ENCODE measurements at places on chromosomes 5 and 9.

DNA sequence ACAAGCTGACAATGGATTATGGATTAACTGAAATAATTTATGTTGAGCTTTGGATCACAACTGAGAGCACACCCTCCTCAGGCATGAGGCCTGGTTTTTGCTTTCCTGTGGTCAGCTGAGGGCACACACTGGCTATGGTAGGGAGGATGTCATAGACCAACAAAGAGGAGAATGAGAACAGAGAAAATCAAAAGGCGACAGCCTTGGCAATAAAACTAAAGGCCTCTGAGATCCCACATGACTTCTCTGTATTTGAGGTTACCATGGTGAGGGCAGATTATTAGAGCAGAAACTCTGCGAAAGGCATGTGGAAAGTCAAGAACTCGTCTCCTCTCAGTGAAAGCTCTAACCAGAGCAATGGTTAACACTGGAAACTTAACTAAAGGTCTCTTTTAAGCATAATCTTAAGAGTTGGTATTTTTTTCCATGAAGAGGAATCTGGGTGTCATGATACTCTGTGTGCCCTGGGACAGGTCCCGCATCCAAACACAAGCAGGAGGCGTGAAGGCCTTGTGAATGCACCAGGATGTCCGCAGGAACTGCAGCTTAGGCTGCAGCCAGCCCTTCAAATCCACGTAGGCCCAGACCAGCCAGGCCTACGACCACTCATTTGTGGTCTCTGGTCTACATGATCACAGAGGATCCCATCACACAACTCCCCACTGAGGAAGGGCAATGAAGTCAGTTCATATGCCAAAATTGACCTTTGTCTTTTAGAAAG lies 12.4 kb upstream of the MEIKIN start:
- DNase-seq: no peak

DNA sequence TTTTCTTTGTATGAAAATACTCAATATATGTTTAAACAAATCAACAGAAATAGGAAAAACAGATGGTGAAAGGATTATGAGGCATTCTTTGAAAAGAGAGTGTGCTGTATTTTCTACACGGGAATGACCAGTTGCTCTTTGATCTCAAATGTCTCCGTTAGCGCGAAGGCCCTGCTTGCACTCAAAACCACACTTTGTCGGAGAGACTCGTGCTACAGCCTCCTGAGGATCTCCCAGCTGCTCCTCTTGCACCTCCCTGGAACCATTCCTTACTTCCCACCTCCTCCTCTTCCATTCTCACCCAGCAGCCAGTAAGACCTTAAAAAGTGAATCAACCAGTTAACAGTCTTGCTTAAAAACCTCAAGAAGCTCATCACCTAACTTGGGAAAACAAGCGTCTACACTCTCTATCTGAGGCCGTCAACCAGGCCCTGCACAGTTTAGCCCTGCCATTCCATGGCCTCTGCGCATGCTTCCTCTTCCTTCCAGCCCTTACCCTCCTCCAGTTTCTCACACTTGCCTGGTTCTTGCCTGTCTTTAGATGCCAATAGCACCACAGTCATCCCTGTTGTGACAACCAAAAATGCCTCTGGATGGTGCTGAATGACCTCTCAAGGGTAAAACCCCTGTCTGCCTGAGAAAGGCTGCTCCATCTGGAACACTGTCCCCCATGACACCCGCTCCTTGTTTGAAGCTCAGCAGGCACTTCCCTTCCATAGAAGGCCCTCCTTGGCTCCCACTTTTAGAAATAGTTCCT lies 594.7 kb upstream of the WWC1 start:
- no peak for DNase-seq

DNA sequence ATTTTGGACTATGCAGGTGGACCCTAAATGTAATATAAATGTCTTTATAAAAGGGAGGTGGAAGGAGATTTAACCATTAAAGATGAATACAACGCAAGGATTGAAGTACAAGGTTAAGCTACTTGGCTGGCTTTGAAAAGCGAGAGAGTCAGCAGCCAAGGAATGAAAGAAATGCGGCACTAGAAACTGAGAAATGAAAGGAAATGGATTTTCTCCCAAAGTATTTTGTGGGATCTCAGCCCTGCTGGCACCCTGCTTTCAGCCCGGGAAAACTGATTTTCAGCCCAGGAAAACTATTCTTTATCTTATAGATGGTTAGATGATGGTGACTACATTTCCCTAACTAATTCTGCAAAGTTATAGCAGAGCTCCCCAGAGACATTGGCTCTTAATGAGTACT lies 1349.6 kb upstream of the C9orf72 start:
- no peak for DNase-seq

DNA sequence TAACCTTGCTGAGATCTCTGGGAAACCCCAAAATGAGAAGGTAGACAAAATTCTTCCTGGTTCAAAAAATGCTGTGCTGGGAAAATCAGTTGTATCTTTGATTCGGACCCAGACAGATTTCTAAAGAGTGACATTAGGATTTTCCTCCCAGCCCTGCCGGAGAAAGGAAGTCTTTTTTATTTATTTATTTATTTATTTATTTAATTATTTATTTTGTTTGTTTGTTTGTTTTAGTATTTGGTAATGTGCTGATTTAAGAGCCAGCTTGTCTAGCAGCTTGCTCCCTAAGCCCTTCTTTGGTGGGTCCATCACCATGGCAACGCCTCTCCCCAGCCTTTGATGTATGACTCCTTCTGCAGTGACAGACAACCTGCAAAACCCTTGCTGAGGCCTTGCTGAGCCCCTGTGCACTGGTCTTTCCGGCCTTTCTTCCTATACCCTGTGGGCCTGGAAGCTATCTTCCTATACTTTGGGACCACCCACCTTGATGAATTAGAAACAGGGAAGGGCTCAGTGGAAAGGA lies 60.6 kb upstream of the AFAP1L1 start:
- DNase-seq: no peak

DNA sequence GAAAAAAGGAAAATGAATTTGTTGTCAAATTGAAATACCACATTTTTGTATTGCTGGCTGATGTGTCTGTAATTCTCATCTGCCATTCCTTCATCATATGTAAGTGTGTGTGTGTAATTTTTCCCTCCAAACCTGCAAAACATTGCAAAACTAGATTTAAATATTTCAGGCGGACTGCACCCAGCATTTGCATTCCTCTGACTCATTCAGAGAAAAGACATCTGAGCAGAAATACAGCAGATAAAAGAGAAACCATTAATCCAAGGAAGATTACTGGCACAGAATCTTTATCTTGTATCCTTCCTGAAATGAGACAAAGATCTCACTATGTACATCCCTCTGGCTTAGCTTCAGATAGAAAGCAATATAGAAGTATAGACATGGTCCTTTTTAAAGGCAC lies 275.3 kb downstream of the TMEM38B start:
- no peak for DNase-seq

- DNase-seq: no peak
Measured at GRCh38 chr5:133824661-133825254, 143.7 kb downstream of the C5orf15 start.

DNA sequence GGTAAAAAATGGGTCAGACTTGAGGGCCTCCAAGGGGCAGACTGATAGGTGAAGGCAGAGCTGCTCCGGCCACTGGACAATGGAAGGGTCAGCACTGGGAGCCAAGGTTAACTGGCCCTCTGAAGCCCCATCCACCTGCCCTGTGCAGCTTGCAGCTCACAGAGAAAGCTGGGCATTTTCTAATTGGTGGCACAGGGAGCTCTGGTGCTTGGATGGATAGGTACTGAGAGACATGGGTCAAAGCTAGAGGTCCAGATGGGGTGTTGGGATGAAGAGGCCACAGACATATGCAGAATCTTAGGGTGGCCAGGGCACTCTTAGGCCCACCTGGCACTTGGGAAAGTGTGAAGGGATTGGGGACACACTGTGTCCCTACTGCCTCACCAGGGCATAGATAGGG lies 29.5 kb upstream of the SARDH start:
- no peak for DNase-seq

- DNase-seq: no peak
Measured at GRCh38 chr9:16823906-16824305, 46.6 kb downstream of the BNC2 start.

DNA sequence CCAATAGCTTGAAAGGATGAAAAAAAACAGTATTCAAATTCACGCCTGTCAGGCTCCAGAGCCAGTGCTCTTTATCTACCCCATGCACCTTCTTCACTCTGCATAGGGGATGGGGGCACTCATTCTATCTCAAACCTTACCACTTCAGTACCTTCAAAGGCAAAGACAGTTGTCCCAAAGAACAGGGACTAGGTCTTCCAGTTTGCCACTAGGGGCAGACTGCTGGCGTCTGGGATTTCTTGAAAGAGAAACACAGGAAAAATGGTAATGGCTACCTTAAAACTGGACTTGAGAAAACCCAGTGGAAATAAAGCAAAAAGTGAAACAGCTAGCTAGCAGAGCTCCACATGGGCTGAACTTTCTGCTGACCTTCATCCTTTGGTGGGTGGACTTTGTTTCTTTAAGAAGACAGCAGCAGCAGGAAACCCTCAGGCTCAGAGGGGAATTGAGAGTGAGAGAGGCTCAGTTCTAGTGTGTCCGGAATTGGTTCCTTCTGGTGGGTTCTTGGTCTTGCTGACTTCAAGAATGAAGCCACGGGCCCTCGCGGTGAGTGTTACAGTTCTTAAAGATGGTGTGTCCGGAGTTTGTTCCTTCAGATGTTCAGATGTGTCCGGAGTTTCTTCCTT lies 41.0 kb upstream of the SLC36A1 start:
- no peak for DNase-seq

DNA sequence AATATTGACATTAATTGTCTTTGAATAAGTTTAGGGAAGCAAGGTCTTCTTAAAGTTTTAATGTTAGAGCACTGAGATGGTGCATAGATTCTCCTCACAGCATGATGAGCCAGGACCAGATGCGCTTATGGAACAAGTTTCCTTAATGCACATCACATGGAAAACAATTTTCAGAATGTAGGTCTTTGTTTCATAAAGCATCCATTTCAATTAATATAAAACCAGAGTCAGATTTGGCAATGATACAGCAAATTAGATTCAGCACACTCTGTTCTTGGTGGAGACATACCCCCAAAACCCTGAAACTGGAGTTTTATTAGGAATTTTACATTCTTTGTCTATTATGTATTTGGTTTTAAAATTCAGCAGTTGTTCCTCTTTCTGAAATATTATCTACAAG lies 402.1 kb upstream of the SEMA6A start:
- DNase-seq: no peak

DNA sequence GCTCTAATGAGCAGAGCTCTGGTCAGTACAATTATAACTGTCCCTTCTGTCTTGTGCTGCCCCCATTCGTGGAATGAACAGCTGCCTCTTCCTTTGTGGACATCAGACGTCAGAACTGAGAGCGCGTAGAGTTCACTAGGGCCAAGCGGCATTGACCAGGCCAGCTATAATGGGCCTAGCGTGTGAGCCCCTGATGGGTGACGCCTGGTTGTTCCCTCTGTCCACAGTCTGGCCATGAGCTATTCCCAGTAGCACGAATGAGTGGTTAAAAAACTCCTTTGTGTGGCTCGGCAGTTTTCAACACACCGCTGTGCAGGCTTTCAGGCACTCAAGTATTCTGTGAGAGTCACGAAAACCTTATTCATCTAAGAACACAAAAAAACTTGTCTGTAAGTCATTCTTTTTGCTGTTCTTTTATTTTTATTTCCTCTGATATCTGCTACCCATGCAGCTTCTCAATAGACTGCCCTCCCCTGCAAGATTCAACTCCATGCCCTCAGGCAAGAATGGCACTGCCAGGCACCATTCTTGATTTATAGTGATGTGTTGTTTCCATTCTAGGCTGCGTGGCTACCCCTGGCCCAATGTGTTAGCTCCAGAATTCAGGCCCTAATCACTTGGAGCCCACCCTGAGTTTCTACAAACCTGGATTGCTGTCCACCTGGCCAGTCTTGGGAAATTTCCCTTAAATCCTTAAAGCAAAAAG lies 52.5 kb downstream of the ANKDD1B start:
- DNase-seq: no peak

DNA sequence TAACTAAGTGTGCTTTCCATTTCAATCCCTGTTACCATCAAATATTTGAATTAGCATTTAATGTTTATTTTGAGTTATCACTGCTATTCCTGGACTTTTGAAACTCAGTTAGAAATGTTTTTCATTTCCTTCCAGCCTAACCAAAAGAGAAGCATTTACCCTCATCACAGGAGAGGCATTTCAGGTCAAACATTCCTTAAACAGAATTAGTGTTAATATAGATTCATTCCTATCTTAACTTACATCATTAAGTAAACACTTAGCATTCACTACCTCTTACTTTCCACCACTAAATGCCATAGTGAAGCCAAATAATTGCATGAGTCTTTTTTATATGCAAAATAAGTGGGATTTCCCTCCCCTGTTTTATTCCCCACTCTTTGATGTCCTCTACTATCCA lies 136.6 kb upstream of the OR13F1 start:
- no peak for DNase-seq

GRCh38 chr5:125612776-125613175 lies 810.4 kb upstream of the GRAMD2B start:
- no peak for DNase-seq

- DNase-seq: no peak
Measured at GRCh38 chr9:13823026-13823425, 490.9 kb downstream of the NFIB start.

- peak; percentile 23 for DNase-seq
Measured at GRCh38 chr9:95572381-95573151, 55.8 kb upstream of the PTCH1 start.

DNA sequence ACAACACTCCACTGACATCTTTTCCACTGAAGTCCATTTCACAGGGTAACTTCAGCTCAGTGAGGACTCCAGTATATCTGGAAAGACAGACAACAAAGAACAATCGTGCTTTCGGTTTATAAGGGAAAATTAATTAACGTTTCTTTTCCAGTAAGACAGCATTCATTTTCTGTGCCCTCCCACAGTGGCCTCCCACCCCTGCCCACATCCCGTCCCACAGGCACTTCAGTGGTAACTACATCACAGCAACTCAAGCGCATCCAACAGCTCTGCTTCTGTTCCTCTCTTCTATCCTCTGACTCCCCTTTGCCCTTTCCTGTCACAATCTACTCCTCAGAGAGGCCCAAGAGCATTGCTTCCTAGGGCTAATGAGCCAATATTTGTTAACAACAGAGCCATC lies 40.3 kb downstream of the GLDC start:
- no peak for DNase-seq

DNA sequence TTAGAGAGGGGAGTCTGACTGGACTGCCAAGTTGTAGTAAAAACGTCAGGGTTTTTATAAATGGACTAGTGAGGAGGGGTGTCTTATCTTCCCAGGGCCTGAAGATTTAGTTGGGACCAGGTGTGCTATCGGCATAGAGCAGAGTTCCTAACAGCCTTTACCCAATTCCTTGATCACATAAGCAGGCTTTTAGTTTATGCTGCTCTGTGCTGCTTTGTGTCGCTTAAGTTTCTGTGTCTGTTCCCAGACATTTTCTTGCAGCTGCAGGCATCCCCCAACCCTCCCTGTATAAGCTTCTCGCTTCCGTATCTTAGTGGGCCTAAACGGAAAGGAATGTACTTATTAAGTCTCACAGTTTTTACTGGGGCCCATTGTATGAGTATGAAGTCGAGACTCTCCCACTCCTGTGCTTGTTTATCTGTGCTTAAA lies 2.6 kb upstream of the SMC5 start:
- DNase-seq: no peak

DNA sequence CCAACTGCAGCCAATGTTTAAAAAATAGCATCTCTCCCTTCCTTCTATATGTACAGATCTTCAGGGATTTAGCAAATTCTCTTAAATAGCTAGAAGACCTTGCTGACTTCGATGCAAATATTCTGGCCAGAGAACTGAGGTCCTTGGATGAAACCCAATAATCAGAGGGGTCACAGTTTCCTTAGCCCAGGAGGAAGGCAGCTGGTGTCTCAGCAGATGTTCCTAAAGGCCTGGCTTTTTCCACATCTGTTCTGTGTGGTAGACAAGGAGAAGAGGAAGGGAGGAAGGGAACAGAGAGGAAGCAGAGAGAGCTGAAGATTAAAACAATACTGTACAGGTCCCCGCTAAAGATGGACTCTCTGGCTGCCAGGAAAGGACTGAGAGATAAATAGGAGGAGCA lies 33.1 kb downstream of the BOD1 start:
- DNase-seq: no peak
